ENCODE measurements at places on chromosomes 6 and 20.

DNA sequence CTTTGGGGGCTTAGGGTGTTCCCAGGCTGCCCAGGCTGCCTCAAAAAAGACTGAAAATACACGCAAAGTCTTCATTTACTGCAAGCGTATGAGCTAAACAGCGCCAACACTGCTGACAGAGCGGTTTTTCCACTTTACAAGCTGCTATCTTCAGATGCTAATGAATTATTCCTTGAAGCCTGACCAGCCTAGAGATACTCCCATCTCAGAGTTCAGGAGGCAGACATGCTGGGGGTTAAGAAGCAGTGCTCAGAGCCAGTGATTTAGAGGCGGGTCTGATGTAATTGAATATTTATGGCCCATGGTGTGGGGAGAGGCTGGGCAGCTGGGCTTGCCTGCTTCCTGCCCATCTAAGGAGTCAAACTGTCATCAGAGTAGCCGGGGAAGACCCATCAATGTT is 241.4 kb downstream of the SLC24A3 start:
- DNase-seq = no peak

- no peak for DNase-seq
These were observed 228.9 kb downstream of the ALDH8A1 start for GRCh38 chr6:134721060-134721405.

DNA sequence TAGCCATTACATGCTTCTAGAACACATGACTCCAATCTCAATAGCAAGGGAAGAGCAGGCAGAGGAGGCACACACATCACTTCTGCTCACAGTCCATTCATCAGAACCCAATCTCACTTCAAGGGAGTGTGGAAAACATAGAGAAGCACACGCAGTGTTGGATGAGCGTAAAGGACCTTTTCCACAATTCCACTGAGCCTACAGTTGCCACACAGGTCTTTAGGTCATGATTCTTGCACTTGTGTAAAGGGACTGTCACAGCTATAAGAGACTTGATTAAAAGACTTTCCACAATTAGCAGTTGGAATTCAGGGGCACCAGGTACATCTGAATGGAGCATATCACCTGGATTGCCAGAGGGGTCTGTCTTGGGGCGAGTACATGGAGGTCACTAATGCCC is 86.2 kb downstream of the TBC1D7 start:
- DNase-seq = no peak

- DNase-seq = no peak
These were observed 396.6 kb upstream of the GJE1 start for GRCh38 chr6:141736104-141736503.

DNA sequence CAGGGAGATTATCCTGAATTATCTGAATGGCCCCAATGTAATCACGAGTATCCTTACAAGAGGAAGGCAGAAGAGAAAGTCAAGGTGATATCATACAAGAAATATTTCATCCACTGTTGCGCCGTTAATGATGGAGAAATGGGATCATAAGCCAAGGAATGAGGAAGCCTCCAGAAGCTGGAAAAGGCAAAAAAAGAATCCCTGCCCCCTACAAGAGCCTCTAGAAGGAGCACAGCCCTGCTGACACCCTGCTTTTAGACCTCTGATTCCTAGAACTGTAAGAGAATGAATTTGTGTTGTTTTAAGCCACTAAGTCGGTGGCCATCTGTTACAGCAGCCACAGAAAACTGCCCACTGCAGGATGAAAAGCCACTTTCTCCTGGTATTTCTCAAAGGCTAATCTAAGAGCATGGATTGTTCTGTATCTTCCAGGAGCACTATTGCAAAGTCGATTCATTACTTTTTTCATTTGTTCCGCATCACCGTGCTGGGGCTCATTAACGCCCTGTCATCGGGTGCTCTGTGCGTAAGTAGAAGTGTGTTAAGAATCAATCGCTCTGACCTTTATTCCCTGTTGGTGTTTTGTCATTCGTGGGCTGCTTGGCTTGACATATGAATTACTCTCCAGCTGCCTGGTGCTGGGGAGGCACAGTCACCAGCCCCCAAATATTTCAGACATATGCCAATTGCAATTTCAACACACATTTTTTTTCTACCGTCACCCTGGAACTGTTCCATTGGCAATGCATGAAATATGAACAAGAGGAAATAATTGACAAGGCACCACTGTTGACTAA is 117.0 kb downstream of the PCSK2 start:
- no peak for DNase-seq

GRCh38 chr20:48017509-48017908 is 232.2 kb upstream of the SULF2 start:
- no peak for DNase-seq

DNA sequence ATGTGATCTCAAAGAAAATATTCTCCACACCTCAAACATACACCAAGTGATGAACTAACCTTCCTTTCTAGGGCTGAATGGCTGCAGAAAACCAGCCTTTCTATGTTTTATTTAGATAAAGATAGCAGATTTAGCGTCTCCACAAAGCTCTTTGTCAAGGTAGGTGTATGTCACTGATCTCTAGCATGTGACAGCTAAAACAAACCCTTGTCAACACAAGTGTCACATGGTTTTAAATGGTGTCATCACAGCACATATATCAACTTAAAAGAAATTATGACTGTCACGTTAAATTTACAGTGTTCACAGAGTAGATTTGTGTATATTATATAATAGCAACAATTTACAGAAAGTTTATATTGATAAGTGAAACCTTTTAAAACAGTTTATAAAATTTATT is 58.3 kb downstream of the TENT5A start:
- no peak for DNase-seq

GRCh38 chr6:345747-346385 is 45.7 kb upstream of the IRF4 start:
- DNase-seq = no peak

- DNase-seq = no peak
These were observed 79.0 kb downstream of the ADTRP start for GRCh38 chr6:11699576-11699975.

- DNase-seq = no peak
These were observed 56.5 kb upstream of the CST7 start for GRCh38 chr20:24892522-24892921.

GRCh38 chr6:32700391-32701040 is 34.1 kb upstream of the HLA-DQB1 start:
- peak; percentile 41 for DNase-seq

GRCh38 chr6:116139917-116140316 is 14.0 kb upstream of the COL10A1 start:
- DNase-seq = no peak

DNA sequence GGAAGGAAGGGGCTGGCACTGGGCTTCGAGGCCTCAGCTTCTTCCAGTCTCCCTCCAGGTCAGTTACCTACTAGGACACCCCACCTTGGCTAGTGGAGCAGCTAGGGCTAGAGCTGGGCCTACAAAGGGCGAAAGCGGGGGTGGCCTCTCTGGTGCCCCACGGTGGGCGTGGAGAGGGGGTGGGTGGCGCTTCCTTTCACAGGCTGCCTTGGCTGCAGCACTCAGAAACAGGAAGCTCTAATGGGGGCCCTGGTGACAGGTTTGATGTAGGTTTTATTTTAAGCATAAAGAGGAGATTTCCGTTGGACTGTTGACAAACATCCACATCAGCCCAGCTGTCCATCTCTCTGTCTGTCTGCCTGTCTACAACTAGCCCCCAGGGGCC is 13.4 kb downstream of the FAM110A start:
- no peak for DNase-seq

DNA sequence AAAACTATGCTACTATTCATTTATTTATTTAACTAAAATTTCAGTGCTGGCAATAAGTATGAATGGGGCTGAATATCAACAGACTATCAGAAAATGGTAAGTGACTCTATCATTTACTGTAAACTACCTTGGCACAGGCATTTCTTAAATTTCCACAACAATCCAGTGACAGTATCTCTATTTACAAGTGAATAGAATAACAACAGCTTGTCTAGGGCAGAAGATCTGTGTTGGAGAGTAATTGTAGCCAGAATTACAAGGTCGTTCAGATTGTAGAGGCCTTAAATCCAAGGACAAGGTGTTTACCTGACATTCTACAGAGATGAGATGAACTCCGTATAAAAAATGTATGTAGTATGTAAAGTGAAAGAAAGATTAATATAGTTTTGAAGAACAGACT is 193.8 kb upstream of the SIM1 start:
- no peak for DNase-seq

DNA sequence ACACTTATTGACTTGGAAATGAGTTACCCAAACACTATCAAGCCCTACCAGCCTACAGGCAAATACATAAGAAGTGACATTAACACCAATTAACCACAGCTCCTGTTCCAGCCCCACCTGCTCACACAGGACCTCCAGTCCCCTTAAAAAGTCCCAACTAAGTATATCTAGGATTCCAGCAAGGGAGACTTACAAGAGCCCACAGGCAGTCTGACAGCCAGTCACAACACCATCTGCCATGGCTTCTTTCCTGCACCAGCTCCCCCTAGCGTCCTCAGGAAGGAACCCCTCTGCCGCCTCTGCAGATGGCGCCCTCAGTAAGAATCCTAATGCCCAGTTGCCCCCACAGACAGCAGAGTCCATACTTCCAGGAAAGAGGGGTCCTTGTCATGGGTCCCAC is 122.1 kb downstream of the HIVEP2 start:
- DNase-seq = no peak

DNA sequence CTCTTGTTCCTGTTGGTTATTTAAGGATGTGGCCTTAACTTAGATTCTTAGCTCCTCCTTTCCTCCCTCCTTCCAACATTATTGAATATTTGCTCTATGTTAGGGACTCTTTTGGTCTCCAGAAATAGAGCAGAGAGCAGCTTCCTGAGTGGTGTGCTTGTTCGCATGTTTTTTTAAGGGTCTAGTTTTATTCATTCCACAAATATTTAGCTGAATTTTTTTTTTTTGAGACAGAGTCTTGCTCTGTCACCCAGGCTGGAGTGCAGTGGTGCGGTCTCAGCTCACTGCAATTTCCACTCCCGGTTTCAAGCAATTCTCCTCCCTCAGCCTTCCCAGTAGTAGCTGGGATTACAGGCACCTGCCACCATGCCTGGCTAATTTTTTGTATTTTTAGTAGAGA is 169.2 kb downstream of the ZFAND3 start:
- DNase-seq = no peak
